ENCODE measurements at places on chromosomes 7 and 10.

GRCh38 chr7:45000093-45001032 lies at the start of gene CCM2:
Gene CCM2 (plus strand): TSS chr7:45000201. CDS start chr7:45000334, 133 bp downstream.
- no peak for DNase-seq

DNA sequence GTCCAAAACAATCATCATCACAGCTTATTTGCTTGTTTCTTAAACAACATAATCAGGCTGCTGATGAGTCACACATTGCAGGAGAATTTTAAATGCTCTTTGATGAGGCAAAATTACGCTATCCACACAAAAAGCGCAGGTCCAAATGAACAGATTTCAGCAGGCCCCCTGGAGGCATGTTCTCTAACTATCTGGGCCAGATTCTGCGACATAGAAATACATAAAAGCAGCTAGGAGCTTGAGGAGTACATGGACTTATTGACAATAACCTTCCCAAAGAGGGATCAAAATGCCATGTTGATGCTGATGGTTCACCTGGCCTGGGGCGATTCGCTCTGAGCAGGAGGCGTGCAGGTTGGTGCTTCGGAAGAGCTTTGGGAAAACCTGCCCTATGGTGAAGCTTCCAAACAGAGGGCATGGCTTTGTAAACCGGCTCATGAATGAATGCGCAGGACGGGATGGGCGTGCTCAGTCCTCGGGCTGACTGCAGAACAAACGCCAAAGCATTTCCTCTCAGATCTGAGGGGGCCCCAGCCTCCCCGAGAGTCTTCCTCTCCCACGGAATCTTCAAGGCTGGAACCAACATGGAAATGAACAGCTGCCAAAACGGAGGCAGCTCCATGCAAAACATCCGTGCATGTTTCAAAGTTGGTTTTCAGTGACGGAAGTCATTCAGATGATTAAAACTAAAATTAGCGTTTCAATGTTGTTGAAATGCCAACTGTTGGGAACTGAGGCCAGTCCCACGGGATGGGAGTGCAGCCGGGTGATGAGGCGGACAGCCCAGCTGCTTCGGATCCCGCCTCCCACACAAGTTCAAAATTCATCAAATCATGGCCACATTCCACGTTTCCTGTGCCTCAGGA lies 179.6 kb downstream of the TCERG1L start:
- no peak for DNase-seq

- DNase-seq, result no peak
Measured at GRCh38 chr10:44966129-44966815, 6.7 kb downstream of the RASSF4 start.

DNA sequence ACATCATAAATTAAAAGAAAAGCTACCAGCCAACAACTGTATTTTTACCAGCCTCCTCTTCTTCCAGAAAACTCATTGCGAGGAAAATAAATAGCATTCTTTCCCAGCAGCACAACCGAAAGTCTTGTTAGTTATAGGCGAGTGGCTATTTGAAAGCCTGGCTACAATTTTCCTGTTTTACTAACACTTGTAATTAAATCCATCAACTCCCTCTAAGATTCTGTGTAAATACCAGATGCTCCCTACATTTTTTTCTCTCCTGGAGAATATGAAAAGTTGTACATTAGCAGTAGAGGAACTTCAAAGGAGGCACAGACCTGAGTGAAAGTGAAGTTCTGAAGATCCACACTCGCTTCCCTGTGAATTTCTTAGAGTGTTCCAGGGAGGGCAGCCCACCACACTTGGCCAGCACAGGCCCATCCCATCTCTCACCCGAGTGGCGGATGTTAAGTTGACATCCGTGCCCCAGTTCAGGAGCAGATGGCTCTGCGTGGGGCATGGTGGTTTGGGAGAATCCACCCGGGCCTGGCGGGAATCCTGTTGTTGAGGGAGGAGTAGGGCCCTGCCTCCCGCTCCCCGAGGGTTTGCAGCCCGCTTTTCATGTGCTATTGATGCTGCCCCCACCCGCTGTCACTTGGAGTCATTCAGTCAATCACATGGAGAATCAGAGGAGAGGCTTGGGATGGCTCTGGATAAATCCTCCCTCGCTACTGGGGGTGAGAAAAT lies 451.0 kb upstream of the GALNT17 start:
- DNase-seq, result no peak

- DNase-seq, result no peak
Measured at GRCh38 chr7:51290702-51291540, 25.7 kb downstream of the COBL start.

- no peak for DNase-seq
Measured at GRCh38 chr10:98924526-98924925, 311.1 kb downstream of the HPSE2 start.

DNA sequence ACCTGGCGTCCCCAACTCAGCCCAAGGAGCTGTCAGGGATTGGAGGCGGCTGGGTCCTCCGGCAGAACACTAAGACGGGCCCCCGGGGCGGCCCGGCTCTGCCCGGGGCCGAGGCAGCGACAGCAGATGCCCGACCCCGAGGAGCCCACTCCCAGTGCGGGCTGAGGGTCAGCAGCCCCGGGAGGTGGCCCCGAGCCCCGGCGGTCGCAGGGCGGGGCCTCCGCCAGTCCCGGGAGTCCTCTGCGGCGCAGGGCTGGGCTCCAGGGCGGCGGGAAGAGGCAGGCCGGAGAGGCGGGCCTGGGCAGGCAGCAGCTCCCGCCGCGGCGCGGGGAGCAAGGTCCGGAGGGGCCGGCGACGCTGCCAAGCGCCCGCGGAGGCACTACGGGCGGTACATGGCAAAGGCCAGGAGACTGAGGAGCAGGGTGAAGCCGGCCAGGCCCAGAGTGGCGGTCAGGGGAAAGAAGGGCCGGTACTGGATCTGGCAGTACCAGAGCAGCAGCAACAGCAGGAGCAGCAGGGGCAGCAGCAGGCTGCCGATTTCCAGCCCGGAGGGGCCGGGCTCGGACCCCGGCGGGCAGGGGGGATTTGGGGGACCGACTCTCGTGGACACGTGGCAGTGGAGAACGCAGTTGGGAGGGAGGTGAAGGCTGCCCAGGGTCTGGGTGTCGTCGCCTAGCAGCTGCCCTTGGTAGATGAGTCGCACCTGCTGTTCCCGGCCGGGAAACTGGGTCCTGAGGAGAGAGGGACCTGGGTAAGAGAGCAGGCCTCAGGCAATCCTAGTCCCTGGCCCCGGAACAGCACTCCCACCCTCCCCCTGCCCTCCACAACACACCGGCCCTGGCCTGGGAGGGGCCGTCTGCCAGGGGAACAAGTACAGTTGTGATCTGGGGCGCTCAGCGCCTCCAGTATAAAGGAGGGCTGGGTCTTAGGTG lies 827 bp upstream of the FASTK start:
- no peak for DNase-seq

DNA sequence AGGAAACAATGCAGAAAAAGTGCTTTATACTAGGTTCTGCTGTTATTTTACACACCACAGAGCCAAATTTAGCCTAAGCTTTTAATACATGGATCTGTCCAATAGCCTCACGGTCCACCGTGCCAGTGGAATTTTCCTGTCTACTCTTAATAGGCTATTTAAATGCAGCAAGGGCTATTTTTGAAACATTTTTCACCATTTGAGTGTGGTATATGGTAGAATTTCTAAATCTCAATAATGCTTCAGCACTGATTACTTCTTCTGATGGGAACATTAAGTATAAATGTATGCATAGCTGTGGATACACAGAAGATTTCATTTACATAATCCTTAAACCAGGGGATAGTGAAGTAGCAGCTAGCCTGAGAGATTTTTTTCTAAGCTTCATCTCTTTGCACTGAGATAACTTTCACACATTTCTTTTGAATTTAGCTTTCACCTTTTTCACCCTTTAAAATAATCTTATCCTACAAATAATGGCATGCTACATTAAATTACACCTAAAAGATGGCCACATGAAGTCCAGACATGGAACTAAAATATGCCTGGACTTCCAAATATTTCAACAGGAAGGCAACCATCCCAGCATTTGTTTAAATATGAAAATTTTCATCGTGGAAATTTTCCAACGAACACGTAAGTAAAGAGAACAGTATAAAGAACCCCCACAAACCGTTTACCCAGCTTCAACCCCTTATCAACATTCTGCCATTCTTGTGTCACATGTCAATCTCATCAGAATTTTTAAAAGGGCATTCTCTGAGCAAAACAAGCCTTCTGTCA lies 45.4 kb downstream of the AMPH start:
- DNase-seq, result no peak

- no peak for DNase-seq
Measured at GRCh38 chr7:73869011-73869798, 8.2 kb downstream of the TMEM270 start.

GRCh38 chr7:53458636-53459035 lies 423.2 kb downstream of the POM121L12 start:
- DNase-seq, result no peak

DNA sequence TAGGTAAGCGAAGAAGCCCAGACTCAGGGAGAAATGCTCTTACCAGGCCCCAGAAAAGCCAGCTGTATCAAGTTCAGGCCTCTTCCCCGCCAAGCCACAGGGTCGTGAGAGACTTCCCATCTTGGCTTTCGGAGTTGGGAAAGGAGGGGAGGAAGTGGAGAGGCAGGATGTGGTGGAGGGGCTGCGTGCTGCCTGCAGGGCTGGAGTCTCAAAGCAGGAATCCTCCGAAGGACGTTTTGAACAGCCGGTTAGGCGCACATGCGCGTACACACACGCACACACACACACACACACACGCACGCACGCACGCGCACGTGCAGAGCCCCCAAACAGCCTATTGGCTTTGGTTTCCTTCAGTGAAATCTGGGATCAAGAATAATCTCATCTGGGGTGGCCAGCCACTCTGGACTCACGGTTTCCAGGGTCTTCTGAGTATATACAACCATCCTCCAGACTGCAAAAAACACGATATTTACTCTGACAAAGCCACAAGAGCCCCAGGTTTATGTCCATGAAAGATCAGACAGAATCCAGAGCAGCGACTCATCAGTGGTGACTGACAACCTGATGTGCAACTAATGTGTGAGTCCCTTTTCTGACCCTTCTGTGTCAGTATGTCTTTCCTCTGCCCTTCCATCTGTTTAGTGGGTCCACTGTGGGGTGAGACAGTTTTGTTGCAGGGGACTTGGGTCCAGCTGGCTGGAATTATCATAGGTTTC lies 115.0 kb upstream of the ZNF438 start:
- no peak for DNase-seq

DNA sequence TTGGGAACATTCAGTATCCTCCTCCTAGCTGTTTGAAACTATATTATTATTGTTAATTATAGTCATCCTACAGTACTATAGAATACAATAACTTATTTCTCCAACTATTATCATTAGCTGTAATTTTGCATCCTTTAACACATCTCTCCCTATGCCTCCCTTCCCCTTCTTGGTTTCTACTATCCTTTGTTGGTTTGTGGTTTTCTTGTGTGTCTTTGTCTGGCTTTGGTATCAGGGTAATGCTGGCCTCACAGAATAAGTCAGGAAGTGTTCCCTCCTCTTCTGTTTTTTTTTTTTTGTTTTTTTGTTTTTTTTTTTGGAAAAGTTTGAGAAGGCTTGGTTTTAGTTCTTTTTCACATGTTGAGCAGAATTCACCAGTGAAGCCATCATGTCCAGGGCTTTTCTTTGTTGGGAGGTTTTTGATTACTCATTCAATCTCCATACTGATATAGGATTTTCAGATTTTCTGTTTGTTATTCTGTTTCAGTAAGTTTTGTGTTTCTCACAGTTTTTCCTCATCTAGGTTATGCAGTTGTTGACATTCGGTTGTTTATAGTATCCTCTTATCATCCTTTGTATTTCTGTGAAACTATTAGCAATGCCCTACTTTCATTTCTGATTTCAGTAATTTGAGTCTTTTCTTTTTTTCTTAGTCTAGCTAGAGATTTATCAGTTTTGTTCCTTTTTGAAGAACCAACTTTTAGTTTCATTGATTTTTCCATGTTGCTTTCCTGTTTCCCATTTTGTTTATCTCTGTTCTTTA lies 21.6 kb downstream of the C1GALT1 start:
- no peak for DNase-seq

DNA sequence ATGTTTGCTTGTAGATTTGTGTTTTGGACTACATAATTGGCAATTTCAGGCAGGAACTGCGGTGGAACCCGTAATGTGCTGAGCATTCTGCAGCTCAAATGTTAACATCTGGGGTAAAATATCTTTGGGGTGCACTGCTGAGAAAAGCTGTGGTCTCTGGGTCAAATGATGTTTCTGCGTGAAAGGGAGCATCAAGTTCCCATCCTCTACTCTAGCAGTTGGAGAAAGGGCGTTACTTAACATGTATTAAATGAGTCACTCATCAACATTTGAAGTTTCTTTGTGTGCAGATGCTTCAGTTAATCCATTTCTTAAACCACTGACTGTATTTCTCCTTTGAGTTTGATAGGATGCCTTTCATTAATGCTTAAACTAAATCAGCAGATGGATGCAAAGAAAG lies 273.1 kb upstream of the PITRM1 start:
- DNase-seq, result no peak

- DNase-seq, result no peak
Measured at GRCh38 chr7:22433710-22434460, 66.1 kb downstream of the STEAP1B start.

DNA sequence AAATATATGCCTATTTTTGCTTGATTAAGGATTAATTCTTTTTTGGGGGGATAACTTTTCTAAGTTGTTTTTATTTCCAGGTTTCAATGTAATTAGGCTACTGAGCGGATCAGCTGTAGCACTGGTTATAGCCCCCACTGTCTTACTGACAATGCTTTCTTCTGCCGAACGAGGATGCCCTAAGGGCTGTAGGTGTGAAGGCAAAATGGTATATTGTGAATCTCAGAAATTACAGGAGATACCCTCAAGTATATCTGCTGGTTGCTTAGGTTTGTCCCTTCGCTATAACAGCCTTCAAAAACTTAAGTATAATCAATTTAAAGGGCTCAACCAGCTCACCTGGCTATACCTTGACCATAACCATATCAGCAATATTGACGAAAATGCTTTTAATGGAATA lies 1.0 kb downstream of the LRRTM3 start:
- DNase-seq, result no peak

DNA sequence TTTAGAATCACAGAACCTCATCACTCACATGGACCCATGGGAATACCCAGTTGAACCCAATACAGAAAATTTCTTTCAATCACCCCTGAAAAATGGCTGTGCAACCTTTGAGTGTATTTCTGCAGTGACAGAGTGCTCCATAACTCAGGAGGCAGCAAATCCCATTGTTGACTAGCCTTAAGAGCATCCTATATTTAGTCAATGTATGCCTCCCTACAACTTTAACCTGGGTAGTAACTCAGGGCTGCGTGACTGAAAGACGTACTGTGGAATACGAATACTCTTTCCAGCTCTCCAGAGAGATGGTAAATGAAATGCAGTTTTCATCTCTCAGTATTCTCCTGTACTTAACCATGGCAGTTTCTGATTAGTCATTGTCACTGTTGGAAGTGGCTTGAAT lies 573.0 kb upstream of the POM121L12 start:
- DNase-seq, result no peak

- no peak for DNase-seq
Measured at GRCh38 chr10:32265756-32266155, 81.2 kb downstream of the EPC1 start.

DNA sequence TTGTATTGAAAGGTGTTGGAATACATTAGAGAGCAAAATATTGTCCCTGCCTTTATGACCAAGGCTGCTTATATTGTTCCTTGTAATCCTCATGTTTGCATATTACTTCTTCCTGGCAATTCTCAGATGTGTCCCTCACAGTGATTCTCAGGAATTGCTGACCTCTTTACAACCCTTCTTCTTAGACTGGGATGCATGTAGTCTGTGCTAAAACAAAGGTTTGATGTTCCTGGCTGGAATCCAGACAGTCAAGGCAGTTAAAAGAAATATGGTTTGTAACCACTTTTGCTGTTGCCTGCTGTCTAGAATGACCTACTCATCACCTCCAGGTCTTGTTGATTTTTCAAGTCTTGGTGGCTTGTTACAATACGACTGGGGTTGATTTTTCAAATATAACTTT lies 367.6 kb downstream of the HGF start:
- no peak for DNase-seq

GRCh38 chr7:109873296-109873695 lies 1217.6 kb upstream of the LRRN3 start:
- no peak for DNase-seq
